Breast epithelium (tissue), 4 donors: ENCODE measurements at places on chromosomes 3 and 15. TPM values are rescaled to one million over a fixed set of nuclear protein-coding genes. Genes with fewer than 3 reads are reported as not detected.

ITIH4 gene
- 5.6 TPM for total RNA-seq

GABRG3 gene
- total RNA-seq: 0.33 TPM

MUC4 gene
- total RNA-seq: under 0.01 TPM

CLEC3B gene
- 18.3 TPM for total RNA-seq

CPEB1 gene
- total RNA-seq: 4.6 TPM
